ENCODE measurements at places on chromosomes 2 and 18.

- DNase-seq, result no peak
Measured at GRCh38 chr2:111679202-111679601, 204.8 kb downstream of the ANAPC1 start.

DNA sequence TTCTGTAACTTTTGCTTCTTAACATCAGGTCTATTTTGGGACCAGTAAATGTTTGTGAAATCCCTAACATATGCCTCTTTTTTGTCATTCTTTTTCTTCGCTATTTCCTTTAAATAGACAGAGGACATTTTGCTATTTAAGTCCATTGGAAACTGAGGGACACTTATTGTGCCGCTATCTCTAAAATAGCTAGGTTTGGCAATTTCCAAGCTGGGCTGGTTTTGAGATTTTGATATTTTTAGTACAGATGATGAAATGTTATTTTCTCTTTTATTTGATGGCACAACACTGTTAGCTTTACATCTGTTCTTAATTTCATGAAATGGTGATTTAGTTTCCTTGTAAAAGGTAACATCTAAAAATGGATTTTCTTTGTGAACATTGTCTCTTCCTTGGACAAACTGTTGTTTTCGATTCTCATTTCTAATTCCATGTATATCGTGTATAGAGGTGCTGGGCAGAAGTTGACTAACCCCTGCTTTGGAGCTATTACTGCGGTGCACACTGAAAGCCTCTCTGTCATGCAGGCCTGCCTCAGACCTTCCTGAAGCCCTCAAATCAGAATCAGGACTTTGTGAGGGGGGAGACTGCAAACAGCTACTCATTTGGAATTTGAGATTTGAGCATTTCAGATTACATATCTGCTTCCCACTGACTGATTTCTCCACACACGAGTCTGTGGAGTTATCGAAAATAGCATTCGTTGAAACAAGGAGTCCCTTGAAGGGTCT, 594 bp downstream of the RAD51AP2 start:
- DNase-seq, result no peak

DNA sequence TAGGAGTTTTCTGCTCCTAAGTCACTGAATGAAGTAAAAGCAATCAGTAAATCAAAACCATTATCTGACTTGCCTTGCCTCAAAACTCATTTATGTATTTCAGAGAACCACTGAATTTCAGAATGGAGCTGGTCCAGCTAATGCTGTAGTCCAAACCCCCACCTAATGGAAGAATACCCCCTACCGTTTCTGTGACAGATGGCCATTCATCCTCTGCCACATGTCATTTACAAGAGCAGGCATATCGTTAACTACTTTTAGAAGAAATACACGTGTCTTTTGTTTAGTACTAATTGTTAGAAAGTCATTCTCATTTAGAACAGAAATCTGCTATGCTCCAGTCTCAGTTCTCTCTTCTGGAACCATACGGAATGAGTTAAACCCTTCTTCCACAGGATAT, 12.8 kb upstream of the GALNT5 start:
- DNase-seq, result no peak

GRCh38 chr18:6487968-6488367, 73.3 kb upstream of the L3MBTL4 start:
- no peak for DNase-seq

- DNase-seq, result no peak
Measured at GRCh38 chr2:200383380-200384110, 77.1 kb downstream of the SPATS2L start.

- DNase-seq, result no peak
Measured at GRCh38 chr2:36707050-36707449, 10.5 kb downstream of the VIT start.

- no peak for DNase-seq
Measured at GRCh38 chr2:133718688-133719201, 150.5 kb upstream of the NCKAP5 start.

- no peak for DNase-seq
Measured at GRCh38 chr2:31217465-31218200, at the start of gene CAPN14. Gene CAPN14, minus strand, starts transcription at chr2:31217515. Its CDS starts 12,068 bp downstream, at chr2:31205447.

DNA sequence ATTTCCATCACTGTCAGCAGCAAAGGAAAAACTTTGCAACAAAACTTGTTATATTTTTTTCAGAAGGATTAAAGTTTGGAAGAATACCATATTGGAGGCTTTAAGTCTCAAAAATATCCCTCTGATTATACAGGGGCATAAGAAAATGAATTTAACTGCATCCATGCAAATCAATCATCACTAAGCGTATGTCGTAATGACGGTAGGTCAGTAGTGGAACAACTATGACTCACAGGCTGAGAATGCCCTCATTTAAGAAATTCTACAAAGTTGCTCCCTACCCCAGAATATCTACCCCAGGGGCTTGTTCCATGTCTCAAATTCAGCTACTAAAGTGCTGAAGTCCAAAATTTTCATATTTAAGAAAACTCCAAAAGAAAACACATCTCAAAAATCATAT, 12.5 kb upstream of the NAB1 start:
- DNase-seq, result no peak

- DNase-seq, result no peak
Measured at GRCh38 chr2:43853141-43854081, 14.6 kb downstream of the ABCG8 start.

DNA sequence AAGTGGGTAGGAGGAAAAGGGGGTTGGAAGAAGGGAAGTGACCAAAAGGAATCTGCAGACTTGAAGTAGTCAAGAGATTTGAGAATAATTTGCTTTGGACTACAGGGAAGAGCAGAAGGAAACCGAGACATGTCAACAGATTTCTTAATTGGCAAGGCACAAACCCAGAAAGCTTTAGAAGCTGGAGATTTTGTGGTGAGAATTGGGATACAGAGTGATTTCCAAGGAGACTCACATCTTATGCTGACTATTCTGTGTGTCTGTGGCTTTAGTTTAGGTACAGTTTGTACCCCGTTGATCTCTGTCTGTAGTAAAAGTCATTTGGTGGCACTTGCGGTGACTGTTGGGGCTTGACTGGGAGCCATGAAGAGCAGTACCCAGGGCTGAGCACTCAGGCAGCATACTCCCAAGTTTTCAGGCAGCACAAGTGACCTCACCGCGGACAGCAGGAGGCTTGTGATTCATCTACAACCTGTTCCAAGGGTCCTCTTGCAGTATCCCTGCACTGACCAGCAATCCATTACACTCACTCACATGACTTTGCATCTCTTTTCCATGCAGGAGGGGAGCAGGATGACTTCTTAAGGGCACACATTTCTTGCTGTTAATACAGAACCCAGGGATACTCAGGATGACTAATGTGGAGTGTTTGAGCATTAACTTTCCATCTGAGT, 97.1 kb upstream of the TNP1 start:
- DNase-seq, result no peak

- no peak for DNase-seq
Measured at GRCh38 chr18:8695932-8696517, 9.3 kb upstream of the MTCL1 start.

GRCh38 chr2:215851082-215851481, 162.3 kb downstream of the MREG start:
- no peak for DNase-seq

DNA sequence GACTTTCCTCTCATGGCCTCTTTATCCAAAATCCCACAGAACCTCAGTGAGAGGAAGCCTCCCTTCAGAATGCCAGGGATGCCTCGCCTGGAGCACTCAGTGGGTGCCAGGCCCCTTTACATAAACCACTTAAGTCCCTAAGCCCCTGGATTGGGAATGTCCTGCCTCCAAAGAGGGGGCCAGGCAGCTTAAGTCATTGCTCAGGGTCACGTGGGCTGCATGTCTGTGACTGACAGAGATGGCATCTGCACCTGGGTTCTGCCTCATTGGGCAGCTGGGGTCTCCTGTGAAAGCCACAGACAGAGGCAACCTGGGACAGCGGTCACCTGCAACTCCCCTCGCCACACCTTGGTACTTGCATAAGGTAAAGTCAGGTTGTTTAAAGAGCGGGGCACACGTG, 93.5 kb downstream of the MYT1L start:
- DNase-seq, result no peak

GRCh38 chr2:218806346-218806978, 24.5 kb downstream of the CYP27A1 start:
- DNase-seq, result peak; percentile 45

GRCh38 chr2:39537150-39537549, 100.1 kb upstream of the MAP4K3 start:
- no peak for DNase-seq

DNA sequence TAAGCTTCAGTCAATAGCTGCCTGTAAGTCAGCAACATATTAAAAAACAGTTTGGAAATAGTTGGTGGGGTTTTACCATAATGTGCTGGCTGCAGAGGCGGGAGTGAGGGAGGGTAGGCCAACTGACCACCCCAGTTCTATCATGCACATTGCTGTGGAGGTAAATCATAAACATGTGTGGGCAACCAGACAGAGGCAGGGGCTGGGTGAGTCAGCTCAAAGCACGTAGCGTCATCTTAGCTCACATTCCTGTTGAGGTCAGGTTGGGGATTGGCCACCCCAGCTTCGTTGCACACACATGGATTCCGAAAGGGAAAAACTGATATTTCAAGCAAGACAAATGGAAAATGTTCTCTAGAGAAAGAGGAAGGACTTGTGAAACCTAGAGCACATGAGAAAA, 19.5 kb downstream of the GPR45 start:
- DNase-seq, result no peak

DNA sequence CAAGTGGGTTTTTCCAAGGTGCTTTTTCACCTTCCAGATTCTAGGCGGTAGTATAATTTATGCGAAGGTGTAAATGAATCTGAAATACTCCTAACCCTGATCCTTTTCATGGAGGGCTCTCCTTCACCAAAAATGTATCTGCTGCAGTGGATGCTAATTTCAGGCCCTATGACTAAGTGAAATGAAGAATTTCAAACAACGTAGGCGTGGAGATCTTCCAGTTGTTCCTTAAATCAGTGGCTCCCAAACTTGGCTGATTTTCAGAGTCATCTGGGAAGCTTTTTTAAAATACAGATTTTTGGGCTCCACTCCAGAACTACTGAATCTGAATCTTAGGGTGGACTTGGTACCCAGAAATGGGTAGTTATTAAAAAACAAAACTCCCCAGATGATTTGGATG, 5.5 kb downstream of the GCKR start:
- no peak for DNase-seq

DNA sequence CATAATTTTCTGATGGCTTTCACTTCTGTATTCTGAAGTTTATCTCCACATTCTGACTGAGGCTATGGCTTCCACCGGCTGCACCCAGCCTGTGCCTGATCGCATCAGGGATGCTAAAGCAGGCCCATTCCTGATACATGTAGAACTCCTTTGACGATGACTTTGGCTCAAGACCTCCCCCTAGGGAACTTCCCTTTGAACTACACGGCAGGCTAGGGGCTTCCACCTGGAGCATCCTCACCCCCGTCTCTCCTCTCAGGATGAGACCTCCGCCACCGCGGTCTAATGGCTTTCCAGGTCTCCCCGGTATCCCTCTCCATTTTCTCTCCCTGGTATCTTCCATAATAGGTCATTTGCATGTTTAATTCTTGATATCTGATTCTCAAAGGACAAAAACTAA, 214.9 kb upstream of the CHST9 start:
- no peak for DNase-seq

- no peak for DNase-seq
Measured at GRCh38 chr2:112161431-112162145, 23.4 kb downstream of the FBLN7 start.

DNA sequence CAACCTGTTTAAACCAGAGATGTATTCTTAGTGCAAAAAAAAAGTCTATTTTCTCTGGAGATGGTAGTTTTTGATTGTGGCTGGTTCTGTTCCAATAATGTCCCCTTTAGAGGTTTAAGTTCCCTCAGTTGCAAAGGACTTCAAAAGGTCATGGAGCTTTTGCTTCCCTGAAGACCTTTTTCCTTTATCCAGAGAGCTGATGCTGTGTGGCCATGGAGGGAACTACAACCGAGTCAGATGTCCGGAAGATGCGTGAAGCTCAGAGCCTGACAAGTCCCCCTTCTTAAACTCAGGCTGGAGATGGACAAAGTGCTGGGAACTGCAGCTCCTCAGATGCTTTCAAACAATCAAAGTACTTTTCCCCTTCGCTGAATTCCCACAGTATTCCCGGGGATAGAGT, 176.1 kb downstream of the TMEM18 start:
- no peak for DNase-seq

DNA sequence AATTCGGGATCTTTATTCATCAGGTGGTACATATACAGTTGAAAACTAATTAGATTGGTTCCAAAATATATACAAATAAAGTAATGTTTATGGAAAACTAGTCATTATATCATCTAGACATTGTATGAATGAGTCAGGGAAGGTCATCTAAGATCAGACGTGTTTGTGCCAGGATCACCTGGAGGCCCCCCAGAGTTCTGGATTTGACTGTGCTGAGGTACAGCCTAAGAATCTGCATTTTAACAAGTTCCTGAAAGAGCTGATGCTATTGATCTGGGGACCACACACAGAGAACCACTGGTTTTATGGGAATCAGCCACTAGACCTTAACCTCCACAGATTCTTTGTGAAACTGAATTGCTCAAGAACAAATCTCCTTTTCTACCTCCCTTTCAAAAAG, 43.2 kb downstream of the PARD6G start:
- no peak for DNase-seq

- DNase-seq, result peak; percentile 70
Measured at GRCh38 chr2:8472545-8473323, 209.1 kb upstream of the ID2 start.

GRCh38 chr18:76821356-76821874, 942 bp upstream of the ZNF236 start:
- peak; percentile 34 for DNase-seq

GRCh38 chr2:56316011-56316410, 132.2 kb downstream of the CCDC85A start:
- DNase-seq, result no peak

DNA sequence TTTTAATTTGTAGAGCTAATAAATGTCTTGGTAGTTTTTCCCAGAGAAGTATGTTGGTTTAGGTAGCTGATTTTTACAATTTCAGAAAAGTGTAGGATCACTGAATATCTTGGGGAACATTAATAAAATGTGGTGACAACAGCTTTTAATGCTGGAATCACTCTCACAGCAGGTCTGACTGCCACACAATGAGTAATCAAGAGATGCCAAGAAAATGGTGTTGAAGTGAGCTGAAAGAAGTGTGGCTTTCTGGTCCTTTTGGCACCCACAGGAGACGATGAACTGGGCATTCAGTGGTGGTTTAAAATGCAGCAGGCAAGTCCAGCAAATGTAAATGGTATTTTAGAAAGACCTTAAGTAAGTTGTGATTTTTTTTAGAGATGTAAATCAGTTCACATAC, 175.8 kb downstream of the CBLN2 start:
- no peak for DNase-seq

GRCh38 chr2:175976391-175977157, 25.5 kb downstream of the LNPK start:
- no peak for DNase-seq

- no peak for DNase-seq
Measured at GRCh38 chr2:58215429-58215828, 25.7 kb downstream of the FANCL start.

- DNase-seq, result no peak
Measured at GRCh38 chr2:18456026-18456425, 104.4 kb downstream of the RDH14 start.

GRCh38 chr2:19695706-19696105, 206.1 kb downstream of the TTC32 start:
- DNase-seq, result no peak

- no peak for DNase-seq
Measured at GRCh38 chr18:57089702-57090101, 57.2 kb upstream of the BOD1L2 start.

GRCh38 chr2:221112744-221113143, 459.4 kb downstream of the EPHA4 start:
- DNase-seq, result no peak
